ENCODE measurements at places on chromosomes 2 and 18. TPM values are rescaled to one million over a fixed set of nuclear protein-coding genes. Genes with fewer than 3 reads are reported as not detected.

- no peak overlapping the region for H3K27ac ChIP-seq
- no peak for DNase-seq
Measured at GRCh38 chr2:234752966-234753365, 198.9 kb upstream of the SH3BP4 start.

DNA sequence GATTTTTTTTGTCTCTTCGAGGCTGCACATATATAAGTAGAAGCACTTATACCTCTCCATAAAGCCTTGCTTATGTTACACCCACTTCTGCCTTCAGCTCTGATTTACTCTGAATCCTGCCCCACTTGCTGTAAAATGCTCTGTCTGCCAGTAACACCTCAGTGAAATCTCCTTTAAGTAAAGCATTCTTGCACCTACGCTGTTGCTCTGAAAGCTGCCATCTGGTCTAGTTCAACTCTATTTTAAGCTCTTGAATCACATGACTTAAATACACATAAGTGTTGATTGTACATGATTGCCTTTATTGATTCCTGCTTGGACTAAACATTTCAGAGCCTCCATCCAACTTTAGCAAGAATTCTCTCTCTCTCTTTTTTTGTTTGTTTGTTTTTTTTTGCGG lies 609.0 kb upstream of the CELF4 start:
- H3K36me3 ChIP-seq, result no peaks in the 10 kb centered on the region
- DNase-seq, result no peak
- no peaks in the 10 kb centered on the region for H3K4me1 ChIP-seq
- H3K4me3 ChIP-seq, result no peak overlapping the region

GRCh38 chr18:60049172-60049571 lies 149.4 kb downstream of the PMAIP1 start:
- H3K36me3 ChIP-seq, result no peaks in the 10 kb centered on the region
- H3K27me3 ChIP-seq, result no peaks in the 10 kb centered on the region

GRCh38 chr2:195322324-195322723 lies 334.7 kb upstream of the SLC39A10 start:
- no peaks in the 10 kb centered on the region for H3K27me3 ChIP-seq
- H3K27ac ChIP-seq, result no peak overlapping the region
- H3K4me1 ChIP-seq, result peaks cover 19% of the 10 kb centered on the region
- H3K36me3 ChIP-seq, result no peaks in the 10 kb centered on the region
- DNase-seq, result no peak

DNA sequence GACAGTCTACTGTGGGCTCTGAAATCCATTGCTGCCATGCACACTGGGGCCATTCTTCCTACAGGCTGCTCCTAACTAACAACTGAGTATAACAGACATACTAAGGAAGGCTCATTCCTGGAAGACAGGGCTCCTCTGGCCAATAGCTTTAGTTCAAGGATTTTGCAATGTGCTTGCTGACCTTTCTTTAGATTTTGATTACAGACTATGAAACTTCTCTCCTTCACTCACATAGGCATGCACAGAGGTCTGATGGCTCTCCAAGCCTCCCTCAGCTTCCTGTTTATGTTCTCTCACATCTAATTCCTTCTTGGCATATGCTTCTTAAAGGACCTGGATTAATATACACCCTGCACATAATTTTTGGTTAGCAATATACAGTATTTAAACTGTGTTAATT lies 34.4 kb upstream of the ROCK1 start:
- peaks cover under 1% of the 10 kb centered on the region for H3K27me3 ChIP-seq
- H3K36me3 ChIP-seq, result no peaks in the 10 kb centered on the region
- H3K27ac ChIP-seq, result no peak overlapping the region
- no peak for DNase-seq
- H3K4me3 ChIP-seq, result no peak overlapping the region

Gene KCNK3
- not detected for total RNA-seq

Gene HOXD3
- total RNA-seq, result not detected

Gene ARHGAP28
- total RNA-seq, result not detected

Gene MAPRE3
- total RNA-seq, result 0.52 TPM

Gene EXOC6B
- 17.8 TPM for total RNA-seq

Gene MALL
- total RNA-seq, result not detected

Measured in activated CD8-positive, alpha-beta T cell treated with anti-CD3 and anti-CD28 coated beads, Interleukin-2, amount 10 ng/mL, durations not matched to agents 7 days and 5 days (primary cell).